Cardiac septum (tissue), 1 donor: ENCODE measurements at places on chromosomes 2 and 18. TPM values are rescaled to one million over a fixed set of nuclear protein-coding genes. Genes with fewer than 3 reads are reported as not detected.

GRCh38 chr2:173511357-173511756 lies 156.7 kb downstream of the CDCA7 start:
- DNase-seq, result no peak

DNA sequence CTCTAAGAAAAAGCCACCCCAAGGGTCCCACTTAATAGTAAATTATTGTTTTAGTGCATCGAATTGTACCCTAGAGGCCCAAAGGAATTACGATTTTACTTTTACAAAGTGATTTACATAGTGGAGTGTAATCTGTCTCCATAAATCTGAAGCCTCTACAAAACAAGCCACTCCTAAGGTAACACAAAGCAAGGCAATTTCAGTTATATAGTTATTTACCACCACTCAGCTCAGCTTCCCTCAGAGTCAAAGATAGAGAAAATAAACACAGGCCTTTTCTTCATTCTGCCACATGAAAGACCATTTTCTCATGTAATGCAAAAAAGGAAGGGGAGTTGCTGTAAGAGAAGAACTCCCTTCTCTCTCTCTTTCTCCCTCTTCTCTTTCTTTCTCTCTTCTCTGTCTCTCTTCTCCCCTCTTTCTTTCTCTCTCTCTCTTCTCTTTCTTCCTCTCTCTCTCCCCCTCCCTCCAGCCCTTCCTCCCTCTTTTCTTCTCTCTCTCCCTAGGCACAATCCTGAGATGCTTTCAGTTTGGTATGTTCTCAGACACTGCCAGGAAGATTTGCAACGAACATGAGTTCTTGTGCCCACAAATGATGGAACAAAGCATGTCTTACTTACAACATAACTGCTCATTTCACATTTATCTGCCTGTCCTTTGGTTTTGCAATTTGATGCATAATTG lies 264.5 kb downstream of the BCL2 start:
- DNase-seq, result no peak

Gene HOXD12
- total RNA-seq, result not detected

Gene CYTIP
- 2.5 TPM for total RNA-seq
